CD4-positive, alpha-beta T cell treated with Interleukin-1 beta for 1 hour (primary cell): ENCODE measurements at places on chromosomes 16 and 17.

DNA sequence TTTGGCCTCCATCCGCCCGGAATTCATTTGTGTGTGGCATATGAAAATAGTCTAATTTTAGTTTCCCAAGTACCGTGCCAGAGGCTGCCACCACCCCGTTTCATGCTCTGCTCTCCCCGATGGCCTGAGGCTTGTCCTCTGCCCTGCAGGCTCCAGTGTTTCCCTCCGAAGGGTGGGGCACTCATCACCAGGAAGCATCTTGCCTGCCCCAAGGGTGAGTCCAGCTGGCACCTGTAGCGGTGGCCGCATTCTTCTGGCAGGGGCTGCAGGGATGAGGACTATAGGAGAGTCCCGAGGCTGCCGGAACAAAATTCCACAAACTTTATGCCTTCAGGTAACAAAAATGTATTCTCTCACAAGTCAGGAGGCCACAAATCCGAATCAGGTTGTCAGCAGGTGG is 23.1 kb upstream of the CMIP start:
- DNase-seq: no peak

DNA sequence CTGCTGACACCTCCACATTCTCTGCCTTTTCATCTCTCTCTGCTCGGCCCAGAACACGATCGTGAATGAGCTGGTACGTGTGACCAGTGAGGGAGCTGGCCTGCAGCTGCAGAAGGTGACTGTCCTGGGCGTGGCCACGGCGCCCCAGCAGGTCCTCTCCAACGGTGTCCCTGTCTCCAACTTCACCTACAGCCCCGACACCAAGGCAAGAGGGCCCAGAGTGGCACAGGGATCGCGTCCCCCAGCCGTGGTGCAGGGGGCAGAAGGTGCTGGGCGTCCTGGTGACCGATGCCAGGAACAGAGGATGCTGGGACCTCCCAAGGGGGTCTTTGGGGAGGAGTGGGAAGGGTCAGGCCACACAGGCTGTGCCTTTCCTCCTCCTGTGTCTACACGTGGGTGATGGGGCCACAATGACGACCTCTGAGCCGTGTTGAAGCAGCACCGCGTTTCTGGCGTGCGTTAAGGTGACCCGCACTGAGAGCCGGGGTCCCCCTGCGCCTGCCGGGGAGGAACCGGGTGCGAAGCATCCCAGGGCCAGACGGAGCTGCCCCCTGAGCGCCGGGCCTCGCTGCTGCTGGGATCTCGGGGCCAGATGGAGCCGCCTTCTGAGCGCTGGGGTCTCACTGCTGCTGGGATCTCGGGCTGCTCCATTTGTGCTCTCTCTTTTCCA is 17.4 kb downstream of the GAA start:
- DNase-seq: no peak

- DNase-seq: no peak
Measured at GRCh38 chr17:81396722-81397313, 1.6 kb downstream of the BAHCC1 start.

DNA sequence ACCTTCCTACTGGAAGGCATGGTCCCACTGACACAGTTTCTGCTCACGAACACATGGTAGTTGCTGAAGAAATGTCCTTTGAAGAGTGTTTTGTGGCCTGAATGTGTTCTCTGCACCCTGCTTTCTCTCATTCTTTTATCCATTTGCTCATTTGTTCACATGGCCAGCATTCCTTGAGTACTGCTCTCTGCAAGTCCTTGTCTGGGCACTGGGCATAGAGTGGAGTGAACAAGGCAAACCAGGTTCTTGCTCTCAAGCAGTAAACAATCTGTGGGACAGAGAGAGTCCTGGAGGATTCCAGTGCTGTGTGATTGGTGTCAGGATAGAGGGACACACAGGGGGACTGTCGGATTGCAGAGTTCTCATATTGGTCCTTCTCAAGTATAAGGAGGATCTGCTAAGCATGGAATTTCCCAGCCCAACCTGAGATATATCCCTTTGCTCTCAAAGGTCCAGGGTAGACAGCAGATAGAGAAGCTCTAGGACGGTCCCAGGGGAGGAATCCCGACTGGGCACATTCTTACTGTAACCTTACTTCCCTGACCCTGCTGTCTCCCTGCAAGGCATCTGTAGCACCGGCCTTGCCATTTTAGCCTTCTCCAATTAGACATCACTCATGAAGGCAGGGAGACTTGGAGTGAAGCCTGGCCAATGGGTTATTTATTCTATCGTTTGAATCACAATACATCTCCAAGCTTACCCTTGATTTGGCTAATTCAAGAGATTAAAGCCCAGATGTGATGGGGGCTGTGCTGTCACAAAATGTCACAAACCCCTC is 32.3 kb downstream of the ARL4D start:
- DNase-seq: no peak

GRCh38 chr16:69116906-69117305 is 11.5 kb downstream of the HAS3 start:
- DNase-seq: no peak

GRCh38 chr16:51359141-51359955 is 208.3 kb upstream of the SALL1 start:
- no peak for DNase-seq

DNA sequence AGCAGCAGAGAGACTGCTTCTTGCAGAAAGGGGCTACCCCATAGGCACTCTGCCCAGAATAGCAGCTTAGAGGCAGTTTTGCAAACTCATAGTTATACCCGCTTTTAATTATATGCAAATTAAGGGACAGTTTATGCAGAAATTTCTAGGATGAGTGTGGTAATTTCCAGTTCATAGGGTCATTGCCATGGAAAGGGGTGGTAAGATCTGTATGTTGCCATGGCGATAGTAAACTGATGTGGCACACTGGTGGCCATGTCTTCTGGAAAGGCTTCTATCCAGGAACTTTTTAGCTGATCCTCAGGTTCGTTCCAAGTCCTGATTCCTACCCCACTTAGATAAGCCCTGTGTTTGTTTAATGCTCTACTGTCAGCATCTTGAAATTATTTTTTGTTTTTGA is 6.2 kb downstream of the STXBP4 start:
- DNase-seq: no peak

GRCh38 chr17:3798273-3799180 is 2.5 kb downstream of the ITGAE start:
- peak; percentile 53 for DNase-seq

DNA sequence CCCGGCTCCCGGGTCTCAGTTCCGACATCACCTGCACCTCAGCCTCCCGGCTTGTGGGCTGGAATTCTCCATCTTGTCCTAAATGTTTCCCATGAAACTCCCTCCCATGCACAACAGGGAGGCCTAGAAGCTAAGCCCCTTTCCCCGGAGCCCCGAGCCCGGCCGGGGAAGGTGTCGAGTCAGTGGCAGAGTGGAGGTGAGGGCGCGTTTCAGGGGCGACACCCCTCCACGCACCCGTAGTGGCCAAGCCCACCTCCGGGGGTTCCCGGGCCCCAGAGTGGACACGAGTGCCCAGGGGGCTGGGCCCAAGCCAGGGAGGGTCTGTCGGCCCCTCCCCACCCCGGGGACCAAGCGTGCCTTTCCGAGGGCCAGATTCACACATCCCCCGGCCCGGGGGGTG is 25.0 kb upstream of the C1QTNF8 start:
- DNase-seq: no peak

GRCh38 chr17:50114849-50115357 is 15.1 kb downstream of the SAMD14 start:
- peak; percentile 59 for DNase-seq

DNA sequence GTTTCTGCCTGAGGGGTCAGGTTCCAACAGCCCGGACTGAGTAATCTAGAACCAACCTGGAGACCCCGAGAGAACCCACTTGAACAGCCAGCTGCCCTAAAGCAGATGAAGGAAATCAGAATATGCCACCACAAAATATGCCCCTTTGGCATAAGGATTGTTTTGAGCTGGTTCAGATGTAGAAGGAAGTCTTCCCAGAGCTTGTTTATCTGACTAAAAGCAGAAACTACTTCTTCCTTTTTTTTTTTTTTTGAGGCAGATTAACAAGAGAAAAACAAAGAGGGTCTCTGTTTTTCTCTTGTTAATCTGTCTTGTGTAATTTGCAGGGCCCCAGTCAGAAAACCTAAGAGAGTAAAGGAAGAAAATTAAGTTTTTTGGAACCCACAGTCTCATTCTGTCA is 53.0 kb downstream of the PECAM1 start:
- DNase-seq: no peak

GRCh38 chr16:59045501-59045900 is 311.4 kb upstream of the GOT2 start:
- no peak for DNase-seq

GRCh38 chr17:21283482-21284318 is 811 bp upstream of the MAP2K3 start:
- DNase-seq: no peak

GRCh38 chr17:10556301-10557005 is 7.0 kb upstream of the MYH2 start:
- no peak for DNase-seq

GRCh38 chr17:5747964-5748363 is 163.7 kb upstream of the NLRP1 start:
- no peak for DNase-seq

- DNase-seq: peak; percentile 66
Measured at GRCh38 chr17:77834170-77835115, 124.1 kb upstream of the TNRC6C start.

- no peak for DNase-seq
Measured at GRCh38 chr17:77322514-77323412, 182.0 kb downstream of the SEC14L1 start.

- DNase-seq: no peak
Measured at GRCh38 chr16:35325936-35326335, 1866.5 kb downstream of the TP53TG3F start.

GRCh38 chr16:10362077-10362863 is 23.6 kb upstream of the ATF7IP2 start:
- DNase-seq: peak; percentile 6
